ENCODE measurements at places on chromosomes 4 and X.
A peak's percentile ranks its signal among the peaks of the same experiment; 100 is the strongest.

GRCh38 chr4:36207831-36208520 lies 36.3 kb downstream of the ARAP2 start:
- DNase-seq, result no peak

GRCh38 chrX:119734897-119735339 lies 23.5 kb upstream of the SOWAHD start:
- no peak for DNase-seq

DNA sequence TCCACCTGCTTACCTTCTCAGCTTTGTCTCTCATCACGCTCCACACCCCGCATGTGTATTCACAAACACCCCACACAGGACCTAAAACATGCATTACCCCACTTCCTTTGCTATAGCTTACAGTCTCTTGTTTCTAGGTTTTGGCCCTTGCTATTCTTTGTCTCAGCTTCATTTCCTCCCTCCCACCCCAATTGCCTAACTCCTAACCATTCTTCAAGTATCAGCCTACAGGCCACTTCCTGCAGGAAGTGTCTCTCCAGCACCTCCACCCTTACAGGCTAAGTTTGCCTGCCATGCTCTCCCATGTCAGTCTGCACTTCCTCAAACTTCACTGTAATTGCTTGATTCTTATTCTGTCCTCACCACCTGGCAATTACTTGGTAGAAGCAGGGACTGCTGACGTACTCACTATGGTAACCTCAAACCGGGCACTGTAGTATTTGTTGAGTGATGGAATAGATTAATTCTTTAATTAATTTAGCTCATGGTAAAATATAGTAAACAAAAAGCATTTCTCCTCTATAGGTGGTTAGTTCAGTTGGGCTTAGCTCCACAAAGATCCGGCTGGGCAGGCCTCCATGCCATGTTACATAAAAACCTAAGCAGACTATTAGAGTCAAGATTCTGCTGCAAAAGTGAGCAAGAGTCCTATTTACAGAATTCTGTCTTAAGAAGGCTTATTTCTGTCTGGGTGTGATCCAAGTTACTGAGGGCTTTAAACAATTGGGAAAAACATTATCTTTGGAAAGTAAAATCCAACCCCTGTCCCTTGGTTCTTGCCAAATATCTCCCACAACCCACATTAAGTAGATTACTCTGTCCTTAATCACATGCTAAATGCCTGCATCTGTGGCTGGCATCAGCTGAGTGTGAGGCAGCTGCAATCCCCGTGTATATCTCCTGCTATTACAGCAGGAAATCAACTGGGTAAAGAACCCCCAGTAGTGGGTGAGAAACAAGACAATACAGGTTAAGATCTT lies 124.7 kb upstream of the CPEB2 start:
- DNase-seq, result no peak

DNA sequence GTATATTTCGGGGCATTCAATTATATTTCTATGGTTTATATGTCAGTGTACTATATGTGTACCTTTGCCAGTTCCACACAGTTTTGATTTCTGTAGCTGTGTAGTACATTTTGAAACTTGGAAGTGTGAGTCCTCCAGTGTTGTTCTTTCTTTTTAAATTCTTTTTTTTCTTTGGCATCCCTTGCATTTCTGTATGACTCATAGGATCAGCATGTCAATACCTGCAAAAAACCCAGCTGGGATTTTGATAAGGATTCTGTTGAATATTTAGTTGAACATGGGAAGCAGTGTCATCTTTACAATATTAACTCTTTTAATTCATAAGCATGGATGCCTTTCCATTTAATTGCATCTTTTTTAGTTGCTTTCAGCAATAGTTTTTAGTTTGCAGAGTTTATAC lies 100.0 kb downstream of the SH3BGRL start:
- DNase-seq, result no peak

DNA sequence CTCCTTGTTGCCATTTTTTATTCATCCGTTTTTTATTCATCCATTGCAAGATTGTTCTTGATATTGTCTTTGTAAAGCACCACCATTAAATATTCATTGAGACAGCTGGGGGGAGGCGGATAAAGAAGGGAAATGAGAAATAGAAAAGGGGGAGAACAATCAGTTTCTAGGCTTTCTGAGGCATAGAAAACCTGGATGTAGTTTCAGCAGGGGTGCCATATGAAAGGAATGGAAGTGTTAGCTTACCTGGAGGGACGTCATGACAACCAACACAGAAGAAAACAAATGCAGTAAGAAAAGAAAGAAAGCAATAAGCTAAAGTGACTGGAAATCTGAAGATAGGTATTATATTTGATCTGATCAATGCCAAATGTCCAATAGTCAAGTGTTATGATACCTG lies 276.1 kb downstream of the GASK1B start:
- DNase-seq, result no peak

- no peak for DNase-seq
Measured at GRCh38 chr4:110970642-110971041, 347.8 kb upstream of the PITX2 start.

DNA sequence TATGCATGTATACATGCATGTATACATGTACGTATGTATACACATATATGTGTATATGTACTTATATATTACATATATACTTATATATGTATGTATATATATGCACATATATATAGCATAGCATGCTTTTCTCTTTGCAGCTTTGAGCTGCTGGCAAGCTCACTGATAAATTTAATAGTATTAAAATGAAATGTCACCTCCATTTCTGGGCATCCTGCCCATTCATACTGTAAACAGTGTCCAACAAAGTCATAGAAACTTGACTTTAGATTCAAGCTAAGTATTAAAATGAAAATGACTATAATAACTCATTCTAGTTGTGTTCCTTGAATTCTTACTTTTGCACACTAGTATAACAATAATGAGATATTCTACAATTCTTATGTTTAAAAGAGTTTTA lies 163.7 kb downstream of the CFAP47 start:
- DNase-seq, result no peak

- DNase-seq, result no peak
Measured at GRCh38 chr4:26271703-26272102, 49.1 kb upstream of the RBPJ start.

GRCh38 chr4:53917729-53918128 lies 146.7 kb downstream of the CHIC2 start:
- no peak for DNase-seq

GRCh38 chr4:46459308-46459707 lies 69.4 kb upstream of the GABRA2 start:
- DNase-seq, result no peak

- no peak for DNase-seq
Measured at GRCh38 chr4:106629268-106629625, 260.7 kb upstream of the GIMD1 start.

- no peak for DNase-seq
Measured at GRCh38 chr4:128228845-128229795, 58.5 kb downstream of the PGRMC2 start.

- no peak for DNase-seq
Measured at GRCh38 chr4:185809533-185810071, 2.4 kb downstream of the SORBS2 start.

GRCh38 chr4:97593248-97593647 lies 550.0 kb downstream of the STPG2 start:
- no peak for DNase-seq

DNA sequence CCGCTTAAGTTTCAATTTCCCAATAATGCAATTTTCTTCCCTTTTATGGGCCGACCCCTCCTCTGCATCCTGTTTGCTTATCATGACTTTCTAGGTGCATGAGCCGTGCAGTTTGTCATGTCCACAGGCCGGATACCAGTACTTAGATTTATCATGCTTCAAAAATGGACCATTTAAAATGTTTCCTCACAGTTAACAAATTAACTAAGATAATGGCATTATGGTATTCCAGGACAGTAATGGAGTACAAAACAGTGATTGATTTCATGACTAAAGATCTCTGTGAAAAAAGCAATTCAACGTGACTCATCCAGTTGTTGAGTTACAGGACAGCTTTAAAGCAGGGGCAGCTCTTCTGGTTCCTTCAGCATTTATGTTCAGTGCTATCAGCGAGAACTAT lies 23.0 kb downstream of the SNX25 start:
- no peak for DNase-seq

DNA sequence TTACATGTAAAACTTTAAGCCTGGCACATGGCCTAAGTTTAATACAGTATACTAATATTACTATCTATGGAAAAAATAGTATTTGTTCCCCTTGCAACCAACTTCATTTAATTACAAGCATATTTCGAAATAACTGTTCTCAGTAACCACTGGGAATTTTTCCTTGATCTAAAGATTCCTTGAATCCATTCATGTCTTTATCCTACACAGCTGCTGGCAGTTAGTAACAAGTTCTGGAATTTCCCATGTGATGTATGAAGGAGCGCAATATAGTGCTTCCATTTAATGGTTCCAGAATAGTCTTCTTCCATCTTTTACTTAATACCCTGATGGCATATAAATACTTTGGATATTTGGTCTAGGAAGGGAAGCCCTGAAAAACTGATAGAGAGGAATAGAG lies 136.5 kb downstream of the AASDH start:
- no peak for DNase-seq

DNA sequence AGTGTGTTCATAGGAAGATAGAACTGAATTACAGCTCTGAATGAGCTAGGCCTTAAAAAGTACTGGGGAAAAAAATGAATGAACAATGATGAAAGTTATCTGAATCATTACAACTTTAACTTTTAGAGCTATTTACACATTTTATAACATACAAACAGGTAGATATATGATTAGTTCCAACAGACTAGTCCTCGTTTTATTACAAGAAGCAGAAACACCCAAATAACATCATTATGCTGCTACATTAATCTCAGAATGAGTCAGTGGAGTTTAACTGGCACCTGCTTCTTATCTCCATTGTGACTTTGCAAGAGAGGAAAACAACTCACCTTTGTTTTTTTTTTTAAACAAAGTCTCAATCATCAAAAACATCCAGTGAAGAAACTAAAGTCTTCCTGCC lies 15.2 kb downstream of the ATP8A1 start:
- no peak for DNase-seq

- DNase-seq, result no peak
Measured at GRCh38 chr4:24729119-24729730, 66.1 kb upstream of the SOD3 start.

DNA sequence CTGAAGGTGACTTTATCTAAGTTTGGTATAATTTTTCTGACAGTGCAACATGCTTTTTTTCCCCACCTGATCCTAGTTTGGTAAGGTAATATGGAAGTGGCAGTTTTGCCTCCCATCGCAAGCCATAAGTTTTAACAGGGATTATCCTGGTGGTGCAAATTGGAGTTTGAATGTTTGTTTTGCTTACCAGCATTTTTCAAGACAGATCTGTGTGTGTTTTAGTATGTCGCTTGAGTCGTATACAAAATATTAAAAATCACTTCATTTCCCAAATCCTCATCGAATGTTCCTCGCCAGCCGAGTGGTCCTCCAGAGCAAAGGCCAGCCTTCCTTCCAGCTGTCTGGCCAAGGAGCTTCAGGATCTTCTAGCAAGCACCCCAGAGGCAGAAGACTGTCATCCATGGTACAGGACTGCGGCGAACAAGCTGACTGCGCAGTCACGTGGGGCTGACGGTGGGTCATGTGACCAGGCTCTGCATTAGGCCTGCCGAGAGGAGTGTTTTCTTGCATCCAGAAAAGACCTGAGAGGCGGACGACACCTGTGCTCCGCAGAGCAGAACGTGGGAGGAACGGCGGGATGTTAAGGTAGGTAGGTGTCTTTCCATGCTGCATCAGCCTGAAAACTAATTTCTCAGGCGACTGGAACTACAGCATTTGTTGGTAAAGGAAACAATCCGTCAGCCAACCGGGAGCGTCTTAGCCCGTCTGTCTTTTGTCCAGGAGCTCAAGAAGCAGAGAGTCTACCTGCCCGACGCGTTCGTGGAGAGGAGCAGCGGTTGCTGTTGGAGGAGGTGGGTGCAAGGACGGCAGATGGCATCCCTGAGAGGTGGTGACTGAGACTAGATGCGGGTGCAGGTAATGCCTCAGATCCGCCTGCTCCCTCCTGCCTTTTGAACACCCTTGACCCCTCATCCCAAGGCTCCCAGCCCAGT lies at the start of gene GPRASP3:
TSS of gene GPRASP3 (plus strand) at position 507 of the 932 bp plus-strand sequence. CDS start 28,253 bp downstream, outside the sequence.
- peak; percentile 40 for DNase-seq

DNA sequence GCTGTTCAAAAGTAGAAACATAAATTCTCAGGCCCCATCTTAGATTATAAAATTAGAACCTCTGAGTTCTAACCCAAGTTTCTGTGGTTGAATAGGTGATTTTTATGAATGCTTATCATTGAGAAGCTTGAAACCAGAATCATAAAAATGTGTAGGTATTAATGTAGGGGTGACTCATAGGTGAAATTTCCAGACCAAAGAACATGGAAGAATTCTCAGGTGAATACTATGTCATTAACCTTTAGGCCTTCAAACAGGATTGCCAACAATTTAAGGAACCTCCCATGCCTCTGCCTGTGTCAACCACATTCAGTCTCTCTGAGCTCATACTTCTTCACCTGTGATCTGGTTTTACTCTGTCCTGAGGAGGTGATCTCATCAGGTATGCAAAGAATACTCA lies 177.8 kb downstream of the NPFFR2 start:
- DNase-seq, result no peak

GRCh38 chr4:85166318-85166717 lies 199.8 kb upstream of the WDFY3 start:
- no peak for DNase-seq

DNA sequence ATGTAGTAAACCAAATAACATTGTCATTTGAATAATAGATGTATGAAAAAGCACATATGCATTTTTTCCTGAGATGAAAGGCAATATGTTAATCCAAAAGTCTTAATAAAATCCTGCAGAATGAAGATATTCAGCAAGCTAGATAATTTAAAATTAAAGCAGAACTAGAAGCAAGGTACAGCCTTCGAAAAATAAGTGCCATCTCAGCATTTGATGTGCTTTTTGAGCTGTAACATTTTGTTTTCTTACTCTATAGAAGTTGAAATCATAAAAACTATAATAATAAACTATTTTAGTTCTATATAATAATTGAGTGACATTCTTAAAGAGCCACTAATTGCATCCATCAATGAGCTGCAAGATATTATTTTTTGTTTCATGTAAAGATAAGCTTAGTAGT lies 410.4 kb upstream of the TRAM1L1 start:
- no peak for DNase-seq

DNA sequence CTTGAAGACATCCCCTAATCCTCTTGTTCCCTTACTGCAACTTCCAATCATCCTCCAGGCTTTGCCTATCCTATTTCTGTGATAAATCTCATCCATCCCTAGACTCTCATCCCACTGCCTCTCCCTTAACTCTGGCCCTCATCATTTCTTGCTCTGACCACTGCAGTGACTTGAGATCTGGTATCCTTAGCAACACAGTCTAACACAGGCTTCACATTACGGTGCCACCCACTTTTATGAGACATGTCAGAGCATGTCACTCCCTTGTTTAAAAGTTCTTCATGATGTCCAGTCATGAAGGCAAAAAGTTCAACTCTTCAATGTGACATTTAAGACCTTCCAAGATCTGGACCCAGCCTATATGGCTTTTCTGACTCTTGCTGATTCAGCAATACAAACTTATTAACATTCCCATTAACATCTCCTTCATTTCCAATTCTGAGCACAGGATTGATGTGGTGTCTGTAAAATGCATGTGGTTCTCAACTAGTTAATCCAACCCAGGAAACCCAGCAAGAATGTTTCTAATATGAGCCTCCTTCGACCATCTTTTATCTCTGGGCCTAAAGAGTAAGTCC lies 64.0 kb downstream of the OR13H1 start:
- no peak for DNase-seq

GRCh38 chr4:43242606-43243005 lies 350.1 kb downstream of the GRXCR1 start:
- no peak for DNase-seq

- DNase-seq, result no peak
Measured at GRCh38 chr4:86015412-86016350, 344.2 kb downstream of the MAPK10 start.

- DNase-seq, result no peak
Measured at GRCh38 chr4:184448141-184448540, 26.2 kb downstream of the IRF2 start.

GRCh38 chr4:8461086-8461485 lies 20.5 kb downstream of the TRMT44 start:
- no peak for DNase-seq

All from stimulated activated CD8-positive, alpha-beta memory T cell treated with anti-CD3 and anti-CD28 coated beads, Interleukin-15, amount 100 ng/mL, for 1 hour (primary cell).